ENCODE measurements at places on chromosomes 11 and 22. TPM values are rescaled to one million over a fixed set of nuclear protein-coding genes. Genes with fewer than 3 reads are reported as not detected.

Gene SPINDOC
- total RNA-seq, result 12.1 TPM

Gene KRTAP5-8
- not detected for total RNA-seq

Gene BBOX1
- total RNA-seq, result 0.18 TPM

- no peak for DNase-seq
Measured at GRCh38 chr11:8040261-8040920, 40.6 kb upstream of the TUB start.

DNA sequence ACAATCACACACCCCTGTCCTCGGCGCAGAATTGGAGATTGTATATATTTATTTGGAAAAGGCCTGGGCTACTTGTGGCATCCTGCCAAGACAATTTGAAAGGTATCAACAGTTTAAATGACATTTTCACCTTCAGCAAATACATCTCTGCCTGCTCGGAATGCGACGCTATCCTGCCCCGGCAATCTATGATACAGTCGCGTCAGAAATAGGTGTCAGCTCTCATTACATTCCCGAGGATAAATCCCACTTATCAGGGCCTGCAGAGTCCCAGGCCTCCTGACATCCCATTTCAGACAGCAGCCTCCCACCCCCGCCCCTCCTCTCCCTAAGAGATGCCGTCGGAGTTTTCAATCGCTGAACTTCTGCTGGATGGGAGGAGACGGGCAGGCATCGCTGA is 114.7 kb downstream of the BRD1 start:
- no peak for DNase-seq

- DNase-seq, result no peak
Measured at GRCh38 chr11:37352485-37352884, 754.4 kb upstream of the RAG2 start.

GRCh38 chr11:88330826-88331428 is 6.6 kb downstream of the CTSC start:
- no peak for DNase-seq

- no peak for DNase-seq
Measured at GRCh38 chr11:96014217-96014616, 90.3 kb upstream of the MTMR2 start.

GRCh38 chr22:19289475-19290161 is 1.9 kb downstream of the CLTCL1 start:
- no peak for DNase-seq

DNA sequence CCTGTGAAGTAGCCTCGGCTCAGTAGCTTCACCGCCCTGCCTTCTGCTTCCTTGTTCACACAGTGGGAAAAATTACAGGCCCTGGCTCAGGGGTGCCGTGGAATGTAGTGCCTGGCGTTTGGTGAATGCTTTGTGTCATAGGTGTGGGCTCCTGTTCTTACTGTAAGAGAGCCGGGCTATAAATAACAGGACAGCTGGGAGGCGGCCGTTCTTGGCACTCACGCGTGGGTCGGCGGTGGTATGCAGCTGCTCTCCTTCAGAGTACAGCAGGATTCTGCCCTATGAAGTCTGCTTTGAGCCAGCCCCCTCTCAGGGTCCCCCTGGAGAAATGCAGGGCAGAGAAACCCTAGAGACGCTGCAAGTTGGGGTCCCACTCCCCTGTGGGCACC is 84.2 kb downstream of the CTTN start:
- DNase-seq, result peak; percentile 73

- no peak for DNase-seq
Measured at GRCh38 chr11:35185696-35186095, 46.7 kb downstream of the CD44 start.
